Calu3 (cell line): ENCODE measurements at places on chromosomes 3 and 15. TPM values are rescaled to one million over a fixed set of nuclear protein-coding genes. Genes with fewer than 3 reads are reported as not detected.

DNA sequence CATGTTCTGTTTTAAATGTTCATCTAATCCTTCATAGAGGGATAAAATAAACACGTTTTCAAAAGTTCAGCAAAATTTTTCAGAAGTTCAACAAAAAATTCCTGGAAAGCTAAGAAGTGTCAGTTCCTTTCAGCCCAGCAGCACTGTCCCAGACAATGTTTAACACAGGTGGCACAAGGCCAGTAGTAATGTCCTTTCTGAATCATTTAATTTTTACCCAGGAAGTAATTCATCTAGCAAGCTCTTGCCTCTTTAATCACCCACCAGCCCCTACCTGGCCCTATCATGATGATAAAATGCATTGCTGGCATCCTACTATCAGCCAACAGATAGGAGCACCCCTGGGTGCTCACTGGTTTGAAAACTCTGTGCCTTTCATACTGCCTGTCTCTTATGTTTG, 627.1 kb upstream of the ADAMTS9 start:
- no peaks in the 10 kb centered on the region for H3K4me1 ChIP-seq
- no peaks in the 10 kb centered on the region for H3K36me3 ChIP-seq
- no peak overlapping the region for H3K27ac ChIP-seq

Gene SI
- not detected in 2 replicates for total RNA-seq

Gene PML
- total RNA-seq: 120 and 153 TPM in 2 replicates

Gene ITPKA
- 0.61 and 0.68 TPM in 2 replicates for total RNA-seq

DNA sequence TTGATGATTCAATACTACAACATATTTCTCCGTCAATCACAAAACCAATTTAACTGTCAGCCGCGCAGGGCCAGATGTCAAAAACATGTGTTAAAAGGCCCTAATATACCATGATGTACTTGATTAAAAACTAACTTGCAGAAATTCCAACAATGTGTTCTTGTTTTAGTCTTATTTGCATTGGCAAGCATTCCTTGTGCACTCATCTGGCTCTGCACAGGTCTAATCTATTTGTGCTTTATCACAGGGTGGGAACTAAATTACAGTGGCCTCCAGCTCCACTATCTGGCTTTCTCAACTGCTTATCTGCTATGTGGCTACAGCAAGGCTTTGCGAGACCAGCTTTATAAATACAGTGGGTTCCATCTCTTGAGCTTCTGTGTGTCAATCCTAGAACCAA, 455.5 kb downstream of the ERC2 start:
- no peaks in the 10 kb centered on the region for H3K4me1 ChIP-seq
- H3K36me3 ChIP-seq: no peaks in the 10 kb centered on the region
- no peak overlapping the region for H3K27ac ChIP-seq
